ENCODE measurements at places on chromosomes 16 and 17.

DNA sequence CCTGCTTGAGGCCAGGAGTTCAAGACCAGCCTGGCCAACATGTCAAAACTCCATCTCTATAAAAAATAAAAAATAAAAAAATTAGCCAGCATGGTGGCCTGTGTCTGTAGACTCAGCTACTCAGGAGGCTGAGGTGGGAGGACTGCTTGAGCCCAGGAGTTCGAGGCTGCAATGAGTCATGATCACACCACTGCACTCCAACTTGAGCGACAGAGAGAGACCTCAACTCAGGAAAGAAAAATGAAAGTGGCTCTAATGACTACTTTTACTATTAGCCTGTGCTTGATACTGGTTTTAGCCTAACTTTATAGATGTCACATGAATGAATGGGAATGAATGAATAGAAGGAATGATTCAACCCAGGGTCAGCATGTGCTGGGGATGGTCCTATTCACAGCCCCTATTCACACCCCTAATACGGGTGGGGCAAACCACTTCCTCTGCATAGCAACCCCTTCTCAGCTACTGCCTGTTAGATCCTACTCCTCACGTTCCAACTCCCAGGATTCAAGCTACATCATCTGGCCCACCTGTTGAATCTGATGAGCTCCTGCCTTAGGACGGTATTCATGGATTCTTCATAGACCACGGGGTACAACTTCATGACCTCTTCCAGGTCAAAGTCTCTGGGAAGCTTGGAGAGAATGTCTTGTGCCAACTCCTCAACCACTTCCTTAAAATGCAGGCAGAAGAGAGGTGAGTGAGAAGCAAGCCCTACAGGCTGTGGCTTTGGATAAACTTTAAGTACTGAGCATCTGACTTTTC, 40.5 kb downstream of the LYRM1 start:
- DNase-seq: no peak

- no peak for DNase-seq
Observed at GRCh38 chr16:77496934-77497333, 62.1 kb upstream of the ADAMTS18 start.

DNA sequence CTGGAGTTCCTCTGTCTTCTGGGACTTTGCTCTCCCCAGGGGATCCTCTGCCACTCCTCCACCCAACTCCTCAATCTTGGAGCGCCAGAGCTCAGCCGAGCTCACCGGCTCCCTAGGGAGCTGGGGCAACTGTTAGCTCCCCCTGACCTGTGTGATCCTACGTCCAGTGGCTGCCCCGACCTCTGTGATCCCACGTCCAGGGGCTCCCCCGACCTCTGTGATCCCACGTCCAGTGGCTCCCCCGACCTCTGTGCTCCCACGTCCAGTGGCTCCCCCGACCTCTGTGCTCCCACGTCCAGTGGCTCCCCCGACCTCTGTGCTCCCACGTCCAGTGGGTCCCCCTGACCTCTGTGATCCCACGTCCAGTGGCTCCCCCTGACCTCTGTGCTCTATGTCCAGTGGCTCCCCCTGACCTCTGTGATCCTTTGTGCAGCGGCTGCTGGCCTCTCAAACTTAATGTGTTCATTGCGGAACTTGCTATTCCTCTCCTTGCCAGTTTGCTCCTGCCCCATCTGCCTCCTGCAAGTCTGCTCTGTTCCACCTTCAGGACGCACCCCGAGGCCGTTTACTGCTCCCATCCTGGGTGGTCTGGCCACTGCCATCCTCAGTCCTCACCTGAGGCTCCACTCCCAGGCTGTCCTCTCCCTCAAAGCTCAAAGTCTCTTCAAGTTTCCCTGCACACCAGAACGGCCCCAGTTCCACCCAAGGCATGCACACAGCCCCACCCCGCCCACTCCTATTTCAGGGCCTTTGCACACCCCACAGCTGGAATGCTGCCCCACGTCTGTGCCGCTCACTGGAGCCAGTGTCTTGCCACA, 2.8 kb downstream of the VPS9D1 start:
- DNase-seq: no peak

GRCh38 chr16:78609402-78610274, 510.2 kb downstream of the WWOX start:
- no peak for DNase-seq

DNA sequence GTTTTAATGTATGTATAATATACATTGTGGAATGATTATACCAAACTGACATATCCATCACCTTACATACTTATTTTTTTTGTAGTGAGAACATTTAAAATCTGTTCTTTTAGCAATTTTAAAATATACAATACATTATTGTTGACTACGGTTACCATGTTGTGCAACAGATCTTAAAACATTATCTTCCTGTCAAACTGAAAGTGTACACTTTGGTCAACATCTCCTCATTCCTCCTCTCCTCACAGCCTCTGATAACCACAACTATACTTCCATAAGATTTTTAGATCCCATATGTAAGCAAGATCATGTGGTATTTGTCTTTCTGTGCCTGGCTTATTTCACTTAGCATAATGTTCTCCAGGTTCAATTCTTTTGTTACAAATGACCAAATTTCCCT, 7.5 kb upstream of the DNAJA2 start:
- DNase-seq: no peak

DNA sequence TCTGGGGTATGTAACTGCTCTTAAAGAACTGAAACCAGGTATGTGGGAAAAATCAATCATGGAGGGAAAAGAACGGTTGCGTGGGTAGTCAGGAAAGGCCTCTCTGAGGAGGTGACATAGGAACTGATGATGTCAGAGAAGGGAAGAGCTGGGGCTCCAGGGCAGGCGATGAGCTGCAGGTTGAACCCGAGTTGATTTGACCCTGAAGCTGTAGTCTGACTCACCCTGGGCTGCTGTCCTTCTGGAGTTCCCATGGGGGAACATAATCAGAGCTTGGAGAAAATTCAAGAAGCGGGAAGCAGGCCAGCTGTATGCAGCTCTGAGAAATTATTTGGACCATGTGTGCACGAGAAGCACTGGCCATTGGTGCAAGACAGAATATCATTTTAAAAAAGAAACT, 16.7 kb downstream of the SLC6A2 start:
- no peak for DNase-seq

- DNase-seq: no peak
Observed at GRCh38 chr17:44602390-44602789, 45.1 kb downstream of the FZD2 start.

DNA sequence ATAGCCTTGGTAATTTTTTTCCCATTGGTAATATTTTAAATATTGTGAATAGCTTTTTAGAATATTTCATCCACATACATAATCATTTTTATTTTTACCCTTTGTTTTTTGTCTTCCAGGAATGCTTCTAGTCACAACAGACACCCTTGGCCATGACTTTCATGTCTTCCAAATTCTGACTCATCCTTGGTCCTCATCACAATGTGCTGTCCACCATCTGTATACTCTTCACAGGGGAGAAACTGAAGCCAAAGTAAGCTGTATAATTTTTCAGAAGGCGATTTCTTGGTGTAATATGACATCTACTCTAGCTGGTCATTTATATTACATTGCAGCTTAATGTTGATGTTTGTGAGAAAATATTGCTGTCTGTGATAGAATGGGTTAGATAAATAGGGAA, 269.4 kb downstream of the BCAS3 start:
- no peak for DNase-seq

GRCh38 chr17:2691069-2691871, 20.3 kb downstream of the CLUH start:
- DNase-seq: peak; percentile 26

DNA sequence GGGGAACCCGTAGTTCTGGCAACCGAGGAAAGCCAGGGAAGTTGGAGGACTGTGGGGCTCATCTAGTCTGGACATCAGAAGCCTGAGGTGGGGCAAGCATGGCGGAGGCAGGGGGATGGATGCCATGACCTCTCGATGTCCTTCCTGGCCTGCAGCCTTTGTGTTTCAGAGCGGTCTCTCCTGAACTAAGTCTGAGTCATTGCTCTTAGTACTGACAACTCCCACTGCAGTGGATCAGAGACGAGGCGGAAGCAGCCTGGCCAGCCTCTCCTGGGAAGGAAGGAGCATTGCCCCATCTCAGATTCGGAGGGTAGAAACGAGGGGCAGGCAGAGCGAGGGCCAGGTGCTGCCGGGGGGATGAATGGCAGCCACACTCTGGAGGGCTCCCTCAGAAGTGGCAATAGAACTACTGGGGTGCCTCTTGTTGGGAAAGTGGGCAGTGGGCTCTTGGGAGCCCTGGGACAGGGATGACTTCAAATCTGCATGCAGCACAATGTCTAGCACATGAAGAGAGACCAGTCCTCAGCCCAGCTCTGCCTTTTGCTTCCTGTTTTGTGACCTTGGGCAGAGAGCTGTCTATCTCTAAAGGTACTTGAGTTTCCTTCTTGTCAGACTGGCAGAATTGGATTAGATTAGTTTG, 3.6 kb upstream of the STAC2 start:
- no peak for DNase-seq

GRCh38 chr16:56956756-56957155, 5.0 kb upstream of the CETP start:
- no peak for DNase-seq

DNA sequence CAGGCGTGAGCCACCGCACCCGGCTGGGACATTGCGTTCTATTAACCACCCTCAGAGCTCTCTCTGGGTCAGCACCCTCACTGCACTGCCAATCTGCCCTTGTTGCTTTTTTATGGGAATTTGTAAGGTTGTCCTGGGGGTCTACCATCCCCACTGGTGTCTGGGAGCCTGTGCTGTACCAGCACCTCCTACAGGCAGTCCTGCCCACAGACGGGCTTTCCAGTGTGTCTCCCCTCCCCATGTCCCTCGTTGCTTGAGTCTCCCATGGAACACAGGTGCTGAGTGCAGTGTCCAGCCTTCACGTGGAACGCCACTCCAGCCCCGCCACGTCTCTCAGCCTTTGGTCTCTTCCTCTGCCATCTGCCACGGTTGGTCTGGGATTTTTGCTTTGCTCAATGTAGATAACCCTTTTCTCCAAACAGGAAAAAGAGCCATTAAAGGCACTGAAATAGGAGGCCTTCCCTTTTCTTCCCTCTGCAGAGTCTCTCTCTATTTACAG, 68.0 kb upstream of the CBX4 start:
- DNase-seq: no peak

DNA sequence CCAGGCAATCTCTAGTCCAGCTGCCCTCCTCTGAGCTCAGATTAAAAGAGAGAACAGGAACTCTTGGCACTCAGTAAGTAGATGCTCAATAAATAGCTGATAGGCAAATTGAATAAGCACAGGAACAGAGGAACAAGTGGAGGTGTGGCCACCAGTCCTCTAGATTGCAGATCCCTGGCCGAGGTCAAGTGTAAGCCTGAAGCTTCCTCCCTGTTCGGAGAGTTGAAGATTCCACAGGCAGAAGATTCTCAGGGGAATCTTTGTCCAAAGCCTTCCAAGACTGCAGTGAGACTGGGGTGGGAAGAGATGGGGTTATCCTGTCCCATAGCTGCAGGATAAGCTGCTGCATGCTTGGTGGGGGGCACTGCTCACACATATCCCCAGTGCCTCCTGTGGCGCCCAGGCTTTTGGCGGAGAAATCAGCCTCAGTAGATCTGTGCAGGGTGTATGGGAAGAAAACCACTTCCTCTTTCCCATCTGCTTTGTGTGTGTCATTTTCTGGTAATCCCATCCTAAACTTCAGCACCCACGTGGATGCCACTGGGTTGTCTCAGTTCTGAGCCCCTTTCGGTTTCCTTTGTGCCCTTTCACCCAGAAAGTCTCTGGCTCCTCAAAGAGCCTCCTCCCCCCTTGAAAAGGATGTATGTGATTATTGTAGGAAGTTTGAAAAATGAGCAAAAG, 12.1 kb downstream of the CD300A start:
- DNase-seq: peak; percentile 11

DNA sequence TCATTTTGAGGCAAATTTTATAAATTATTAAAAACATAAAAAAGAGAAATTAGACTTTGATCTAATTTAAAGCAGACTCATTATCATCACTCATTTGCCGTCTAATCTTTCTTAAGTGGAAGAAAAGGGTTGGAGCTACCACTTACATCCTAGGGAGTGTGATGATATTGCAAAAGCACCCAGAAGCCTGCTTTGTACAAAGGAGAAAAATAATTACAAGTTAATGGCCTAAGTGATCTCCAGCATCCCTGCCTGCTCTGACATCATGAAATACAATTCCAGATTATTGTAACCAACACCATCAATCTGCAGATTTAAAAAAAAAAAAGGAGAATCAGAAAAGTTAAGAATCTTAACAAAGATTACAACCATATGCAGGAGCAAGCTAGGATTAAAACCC, 260.2 kb downstream of the GRIN2A start:
- no peak for DNase-seq

GRCh38 chr17:63561819-63562218, 11.5 kb downstream of the DCAF7 start:
- DNase-seq: no peak

- DNase-seq: no peak
Observed at GRCh38 chr17:33389504-33390135, 96.5 kb upstream of the ASIC2 start.

GRCh38 chr16:86222547-86222946, 287.8 kb upstream of the FOXF1 start:
- DNase-seq: no peak

GRCh38 chr16:23955088-23955487, 119.3 kb downstream of the PRKCB start:
- DNase-seq: no peak

DNA sequence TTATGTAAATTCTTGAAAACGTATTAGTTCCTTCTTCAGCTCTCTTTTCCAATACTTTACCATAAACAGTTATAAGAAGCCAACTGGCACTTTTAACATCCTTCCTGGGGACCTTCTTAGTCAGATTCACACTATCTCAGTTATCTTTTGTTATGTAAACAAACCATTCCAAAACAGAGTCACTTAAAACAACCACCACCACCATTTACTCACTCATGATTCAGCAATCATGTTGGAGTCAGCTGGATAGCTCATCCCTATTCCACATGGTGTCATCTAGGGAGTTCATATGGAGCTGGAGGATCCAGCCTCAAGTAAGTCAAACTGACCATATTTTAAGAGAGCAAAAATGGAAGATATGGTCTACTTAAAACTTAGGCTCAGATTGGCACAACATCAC, 240.3 kb upstream of the IRX3 start:
- DNase-seq: no peak

- DNase-seq: no peak
Observed at GRCh38 chr17:49508866-49509587, 13.9 kb downstream of the NGFR start.

- DNase-seq: no peak
Observed at GRCh38 chr16:84823926-84824325, 4.1 kb downstream of the CRISPLD2 start.

GRCh38 chr17:17570140-17570797, 21.2 kb downstream of the PEMT start:
- no peak for DNase-seq

- no peak for DNase-seq
Observed at GRCh38 chr16:4266372-4266771, 6.5 kb downstream of the TFAP4 start.

GRCh38 chr17:69147460-69147859, 5.8 kb upstream of the ABCA6 start:
- no peak for DNase-seq

GRCh38 chr16:12092544-12092921, 116.0 kb downstream of the SNX29 start:
- DNase-seq: no peak

DNA sequence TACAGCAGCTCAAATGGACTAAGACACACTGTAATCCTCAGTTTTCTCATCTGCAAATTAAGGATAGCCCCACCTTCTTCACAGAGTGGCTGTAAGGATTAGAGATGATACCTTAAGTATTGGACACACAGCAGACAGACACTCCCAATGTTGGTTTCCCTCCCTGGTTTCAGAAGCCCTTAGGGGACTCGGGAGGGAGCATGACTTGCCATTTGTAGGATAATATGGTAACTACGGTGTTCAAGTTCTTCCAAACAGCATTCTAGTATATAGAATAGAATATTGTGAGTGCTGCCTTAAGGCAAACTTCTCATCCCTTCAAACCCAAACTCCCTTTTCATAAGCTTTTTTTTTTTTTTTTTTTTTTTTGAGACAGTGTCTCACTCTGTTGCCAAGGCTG, 101.9 kb downstream of the COPRS start:
- DNase-seq: no peak
